ENCODE measurements at places on chromosomes 4 and X. TPM values are rescaled to one million over a fixed set of nuclear protein-coding genes. Genes with fewer than 3 reads are reported as not detected.
A peak's percentile ranks its signal among the peaks of the same experiment; 100 is the strongest.

GRCh38 chr4:168631241-168632162 lies 134.7 kb downstream of the PALLD start:
- peaks cover 30% of the 10 kb centered on the region for H3K27me3 ChIP-seq
- no peak for DNase-seq
- H3K27ac ChIP-seq: no peak overlapping the region
- no peak overlapping the region for H3K4me3 ChIP-seq

DNA sequence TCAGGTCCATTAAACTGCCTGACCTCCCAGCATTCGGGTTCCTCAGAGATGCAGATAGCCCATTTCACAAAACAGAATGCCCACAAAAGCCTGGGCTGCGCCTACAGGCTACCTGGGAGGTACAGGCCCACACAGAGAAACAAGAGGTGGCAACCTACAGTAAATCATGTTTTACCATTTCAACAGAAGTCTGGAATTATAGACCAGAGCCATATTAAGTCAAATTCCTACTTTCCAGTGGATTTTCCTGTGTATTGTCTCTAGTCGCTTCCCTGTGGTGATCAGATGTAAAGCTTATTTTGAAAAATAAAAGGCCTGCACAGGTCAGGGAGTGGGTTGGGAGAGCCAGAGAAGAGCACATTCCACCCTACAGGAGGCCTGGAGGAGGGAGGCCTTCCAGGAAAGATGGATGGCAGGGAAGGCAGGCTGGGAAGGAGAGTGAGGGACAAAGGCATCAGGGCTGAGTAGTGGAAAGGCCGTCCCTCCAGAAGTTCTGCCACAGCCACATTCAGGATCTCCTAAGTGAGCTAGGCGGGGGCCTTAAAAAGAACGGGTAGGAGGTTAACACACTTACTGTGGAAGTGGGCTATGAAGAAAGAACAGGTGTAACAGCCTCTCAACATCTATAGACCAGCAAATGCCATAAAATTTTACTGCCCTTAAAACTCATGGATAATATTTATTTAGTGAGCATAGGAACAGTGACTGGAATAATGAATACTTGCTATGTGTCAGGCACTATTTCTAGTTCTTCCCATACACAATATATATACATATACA lies 19.0 kb upstream of the USO1 start:
- H3K4me3 ChIP-seq: no peak overlapping the region
- no peaks in the 10 kb centered on the region for H3K4me1 ChIP-seq
- no peak overlapping the region for H3K27ac ChIP-seq
- H3K27me3 ChIP-seq: no peaks in the 10 kb centered on the region
- H3K36me3 ChIP-seq: no peaks in the 10 kb centered on the region

The DDX60 gene
- total RNA-seq: 8.0 TPM

The DCAF8L2 gene
- total RNA-seq: not detected

The CSN3 gene
- not detected for total RNA-seq

GRCh38 chrX:153934762-153935325 lies at the start of gene NAA10:
Gene NAA10 (minus strand): TSS chrX:153935037. CDS start chrX:153934904, 133 bp downstream.
- H3K36me3 ChIP-seq: no peaks in the 10 kb centered on the region
- H3K4me3 ChIP-seq: no peak within 1 kb of the TSS
- peaks cover 14% of the 10 kb centered on the region for H3K4me1 ChIP-seq
- peak; percentile 76 for DNase-seq
- H3K27me3 ChIP-seq: no peaks in the 10 kb centered on the region
- H3K27ac ChIP-seq: peak within 1 kb of the TSS; percentile 48

The RAB9B gene
- 1.6 TPM for total RNA-seq

The CYLC1 gene
- not detected for total RNA-seq

The PDLIM5 gene
- 71.6 TPM for total RNA-seq

DNA sequence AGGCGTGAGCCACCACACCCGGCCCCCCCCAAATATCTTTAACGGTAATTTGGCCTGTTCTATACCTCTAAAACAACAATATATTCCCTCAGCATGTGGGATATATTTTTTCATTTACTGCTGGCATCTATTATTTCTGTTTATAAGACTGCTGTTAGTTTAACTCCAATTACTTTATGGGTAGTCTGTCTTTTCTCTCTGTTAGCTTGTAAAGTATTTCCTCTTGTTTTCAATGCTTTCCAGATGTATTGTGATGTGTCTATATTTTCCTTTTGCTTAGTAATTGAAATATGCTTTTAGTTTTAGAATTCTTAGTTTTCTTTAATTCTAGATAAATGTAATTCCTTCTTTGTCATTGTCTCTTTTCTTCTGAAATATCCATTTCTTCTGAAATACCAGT lies 445.8 kb downstream of the ANKRD50 start:
- no peak overlapping the region for H3K4me3 ChIP-seq
- H3K4me1 ChIP-seq: no peaks in the 10 kb centered on the region
- H3K27ac ChIP-seq: no peak overlapping the region
- H3K27me3 ChIP-seq: no peaks in the 10 kb centered on the region
- no peak for DNase-seq

DNA sequence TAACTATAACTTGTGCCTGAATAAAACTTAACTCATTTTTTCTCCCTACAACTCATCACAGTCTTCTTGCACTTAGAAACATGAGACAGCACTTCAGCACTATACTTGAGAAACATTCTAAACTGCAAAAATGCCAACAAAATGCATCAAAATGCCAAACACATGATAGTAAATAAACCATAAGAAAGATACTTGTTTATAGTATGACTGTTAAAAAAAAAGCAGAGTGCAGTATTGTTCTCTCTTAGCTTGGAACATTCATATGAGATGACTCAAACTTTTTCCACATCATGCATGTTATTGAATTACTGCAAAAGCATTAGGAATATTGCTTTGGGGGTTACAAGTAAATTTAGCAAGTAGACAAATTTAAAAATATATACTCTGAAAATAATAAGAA lies 135.7 kb upstream of the ANXA10 start:
- H3K36me3 ChIP-seq: no peaks in the 10 kb centered on the region
- H3K4me3 ChIP-seq: no peak overlapping the region
- no peak for DNase-seq
- no peak overlapping the region for H3K27ac ChIP-seq
- H3K27me3 ChIP-seq: no peaks in the 10 kb centered on the region
- no peaks in the 10 kb centered on the region for H3K4me1 ChIP-seq

The NUDT11 gene
- total RNA-seq: 0.12 TPM

GRCh38 chrX:40544343-40545266 lies 36.2 kb upstream of the ATP6AP2 start:
- no peak for DNase-seq
- no peaks in the 10 kb centered on the region for H3K4me1 ChIP-seq
- no peak overlapping the region for H3K4me3 ChIP-seq
- no peaks in the 10 kb centered on the region for H3K36me3 ChIP-seq
- H3K27ac ChIP-seq: no peak overlapping the region

The AVPR2 gene
- total RNA-seq: 0.69 TPM

DNA sequence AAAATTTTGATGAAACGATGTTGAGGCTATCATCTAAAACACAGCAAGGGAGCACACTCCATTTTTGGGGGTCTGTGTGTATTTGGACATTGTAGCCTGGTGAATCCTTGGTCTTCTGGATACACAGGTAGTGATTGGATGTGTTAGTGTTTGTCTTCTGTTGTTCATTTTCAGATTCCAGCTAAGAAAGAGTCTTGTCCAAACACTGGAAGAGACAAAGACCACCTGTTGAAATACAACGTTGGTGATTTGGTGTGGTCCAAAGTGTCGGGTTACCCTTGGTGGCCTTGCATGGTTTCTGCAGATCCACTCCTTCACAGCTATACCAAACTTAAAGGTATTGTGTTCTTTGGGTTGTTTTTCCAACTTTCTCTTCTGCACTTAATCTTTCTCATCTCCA lies 32.8 kb downstream of the NSD2 start:
- no peak overlapping the region for H3K4me3 ChIP-seq
- no peak for DNase-seq
- no peak overlapping the region for H3K27ac ChIP-seq

DNA sequence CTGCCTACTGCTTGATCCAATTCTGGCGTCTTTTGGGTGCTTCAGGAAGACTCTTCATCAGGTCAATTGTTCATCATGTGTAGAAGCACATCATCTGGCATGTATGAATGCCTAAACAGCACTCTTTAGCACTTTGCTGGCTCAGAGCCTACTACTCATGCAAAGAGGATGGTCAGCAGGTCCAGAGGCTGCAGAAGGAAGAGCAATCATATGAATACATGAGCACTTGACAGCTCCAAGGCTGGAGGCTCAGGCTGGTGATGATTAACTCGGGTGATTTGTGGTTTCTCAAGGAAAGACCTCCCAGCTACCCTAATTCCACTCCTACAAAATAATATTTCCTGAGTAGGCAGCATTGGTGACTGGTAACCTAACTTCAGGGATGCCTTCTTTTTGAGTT lies 103.8 kb upstream of the CXCL13 start:
- no peak for DNase-seq
- H3K27me3 ChIP-seq: no peaks in the 10 kb centered on the region
- no peak overlapping the region for H3K4me3 ChIP-seq
- no peaks in the 10 kb centered on the region for H3K4me1 ChIP-seq

GRCh38 chr4:185322803-185323202 lies 72.9 kb downstream of the LRP2BP start:
- H3K36me3 ChIP-seq: no peaks in the 10 kb centered on the region
- H3K27me3 ChIP-seq: no peaks in the 10 kb centered on the region
- no peak overlapping the region for H3K27ac ChIP-seq

DNA sequence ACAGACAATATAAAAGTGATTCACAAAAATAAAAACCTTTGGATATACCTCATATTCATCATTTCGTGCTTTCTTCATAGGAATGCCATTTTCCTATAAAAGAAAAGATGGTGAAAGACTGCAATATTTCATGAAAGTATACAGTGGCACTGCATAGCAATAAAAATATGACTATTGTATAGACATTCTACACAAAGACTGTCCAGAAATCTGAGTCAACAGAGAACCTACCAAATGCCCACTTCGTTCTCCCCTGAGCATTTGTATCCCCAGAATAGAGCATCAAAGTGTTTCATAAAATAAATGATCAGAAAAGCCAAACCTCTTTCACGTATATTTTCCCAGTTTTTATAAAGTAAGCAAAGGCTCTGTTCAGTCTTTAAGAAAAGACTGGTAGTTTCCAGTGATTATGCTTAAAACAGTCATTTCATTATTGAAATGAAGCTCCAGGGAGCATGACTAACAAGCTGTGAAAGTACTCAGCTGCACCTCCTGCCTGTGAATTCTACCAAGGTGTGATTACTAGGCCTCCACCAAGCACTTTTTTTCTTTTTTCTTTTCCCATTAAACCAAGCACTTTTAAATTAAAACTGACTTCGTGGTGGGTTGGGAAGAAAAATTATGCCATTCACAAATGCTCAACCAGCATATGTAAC lies 20.2 kb downstream of the PPA2 start:
- DNase-seq: no peak
- H3K36me3 ChIP-seq: no peaks in the 10 kb centered on the region
- no peaks in the 10 kb centered on the region for H3K4me1 ChIP-seq
- H3K27ac ChIP-seq: no peak overlapping the region
- no peak overlapping the region for H3K4me3 ChIP-seq

DNA sequence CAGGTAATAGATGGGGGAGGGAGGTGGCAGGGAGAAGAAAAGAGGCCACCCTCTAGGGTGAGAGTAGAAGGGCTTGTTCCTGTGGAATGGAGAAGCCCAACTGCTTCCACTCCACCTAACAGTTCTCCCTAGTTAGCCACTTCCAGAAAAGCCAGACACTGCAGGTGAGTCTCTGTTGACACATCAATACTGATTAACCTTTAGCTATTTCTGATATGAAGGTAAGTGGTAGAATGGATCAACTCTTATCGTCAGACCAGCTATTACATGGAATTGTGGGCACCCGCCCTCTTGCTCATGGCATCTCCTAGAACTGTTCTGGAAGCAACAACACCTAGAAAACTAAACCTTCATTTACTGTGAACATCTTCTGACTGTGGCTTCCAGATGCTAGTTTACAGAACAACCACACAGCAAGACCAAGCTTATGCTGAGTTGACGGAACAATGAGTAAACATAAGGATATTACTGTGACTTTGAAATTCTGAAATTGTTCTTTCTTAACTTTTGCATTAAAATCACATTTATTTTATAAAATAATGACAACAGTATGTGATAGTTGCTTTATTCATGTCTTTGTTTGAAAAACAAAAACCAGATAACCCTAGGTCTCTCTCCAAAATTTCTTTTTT lies 44.7 kb downstream of the ANXA3 start:
- peaks cover 9% of the 10 kb centered on the region for H3K4me1 ChIP-seq
- no peak overlapping the region for H3K27ac ChIP-seq
- H3K4me3 ChIP-seq: no peak overlapping the region
- H3K27me3 ChIP-seq: no peaks in the 10 kb centered on the region
- no peaks in the 10 kb centered on the region for H3K36me3 ChIP-seq

The DIAPH2 gene
- total RNA-seq: 11.2 TPM

GRCh38 chr4:146469022-146469421 lies 52.7 kb downstream of the SLC10A7 start:
- no peak overlapping the region for H3K4me3 ChIP-seq
- DNase-seq: no peak
- no peaks in the 10 kb centered on the region for H3K4me1 ChIP-seq
- no peak overlapping the region for H3K27ac ChIP-seq
- H3K36me3 ChIP-seq: no peaks in the 10 kb centered on the region

The ITIH6 gene
- under 0.01 TPM for total RNA-seq

DNA sequence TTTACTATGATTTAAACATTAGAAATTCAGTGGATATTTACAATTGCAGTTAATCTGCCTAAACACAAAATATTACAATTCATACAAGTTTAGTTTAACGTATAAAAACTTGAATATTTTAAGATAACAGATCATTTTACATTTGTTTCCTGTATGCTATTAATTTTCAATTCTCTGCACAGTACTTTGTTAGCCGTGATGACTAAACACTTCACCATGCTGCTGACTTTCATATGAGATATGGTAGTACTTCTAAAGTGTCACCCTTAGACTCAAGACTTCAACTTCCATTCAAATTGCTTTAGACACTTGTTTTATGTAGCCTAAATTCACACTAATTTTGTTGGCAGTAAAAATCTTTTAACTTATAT lies 1646.4 kb upstream of the ADGRL3 start:
- no peak overlapping the region for H3K27ac ChIP-seq
- no peaks in the 10 kb centered on the region for H3K36me3 ChIP-seq
- H3K4me1 ChIP-seq: no peaks in the 10 kb centered on the region
- H3K27me3 ChIP-seq: no peaks in the 10 kb centered on the region

DNA sequence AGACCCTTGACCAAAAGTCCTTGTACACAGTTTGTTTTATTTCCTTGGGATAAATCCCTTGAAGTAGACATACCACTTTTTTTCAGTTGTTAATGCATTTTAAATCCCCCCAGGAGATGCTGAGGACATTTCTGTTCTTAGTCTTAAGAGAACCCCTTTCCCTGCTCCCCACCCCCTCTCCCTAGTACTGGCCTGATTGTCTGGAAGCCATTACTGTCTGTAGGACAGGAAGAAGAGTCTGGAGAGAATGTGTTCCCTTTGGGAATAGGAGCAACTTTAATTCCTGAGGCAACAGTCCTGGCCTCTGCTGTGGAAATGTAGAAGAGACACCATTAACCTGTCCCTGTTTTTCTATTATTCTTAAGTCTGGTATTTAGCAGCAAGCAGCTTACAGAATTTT lies 52.3 kb upstream of the TMEM131L start:
- no peak overlapping the region for H3K27ac ChIP-seq
- no peak overlapping the region for H3K4me3 ChIP-seq
- no peak for DNase-seq
- no peaks in the 10 kb centered on the region for H3K27me3 ChIP-seq
- no peaks in the 10 kb centered on the region for H3K4me1 ChIP-seq
